ENCODE measurements at places on chromosomes 5 and 9.

GRCh38 chr9:4137681-4138099, 162.2 kb downstream of the GLIS3 start:
- DNase-seq = no peak

- no peak for DNase-seq
These were observed 13.5 kb downstream of the TMC1 start for GRCh38 chr9:72534931-72535330.

DNA sequence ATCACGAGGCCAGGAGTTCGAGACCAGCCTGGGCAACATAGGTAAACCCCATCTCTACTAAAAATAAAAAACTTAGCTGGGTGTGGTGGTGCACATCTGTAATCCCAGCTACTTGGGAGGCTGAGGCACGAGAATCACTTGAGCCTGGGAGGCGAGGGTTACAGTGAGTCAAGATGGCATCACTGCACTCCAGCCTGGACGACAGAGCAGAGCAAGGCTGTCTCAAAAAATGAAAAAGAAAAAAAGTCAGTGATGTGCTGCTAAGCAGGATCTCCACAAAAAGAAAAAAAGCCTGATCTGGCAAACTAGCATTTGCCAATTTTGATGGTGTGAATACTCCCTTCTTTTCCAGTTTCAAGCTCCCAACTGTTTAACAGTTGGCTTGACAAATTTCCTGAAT, 21.9 kb downstream of the F2R start:
- DNase-seq = no peak

- no peak for DNase-seq
These were observed 502.5 kb downstream of the RASEF start for GRCh38 chr9:82560457-82560904.

DNA sequence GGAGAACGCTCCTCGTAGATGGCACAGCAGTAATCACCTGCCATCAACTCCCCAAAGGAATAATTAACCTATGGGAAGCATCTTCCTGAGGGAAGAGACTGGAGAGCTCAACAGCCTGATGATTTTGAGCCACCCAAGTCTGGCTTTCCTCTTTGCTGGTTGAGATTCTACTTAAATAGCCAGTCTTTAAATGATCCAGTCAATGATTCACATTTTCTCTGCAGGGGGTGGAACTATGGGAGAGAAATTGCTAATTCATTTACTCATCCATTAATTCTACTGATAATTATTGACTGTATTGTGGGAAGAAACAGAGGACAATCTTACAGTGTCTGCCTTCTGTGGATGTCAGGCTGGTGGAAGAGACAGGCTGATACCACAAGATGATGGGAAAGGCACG, 355.0 kb upstream of the PANK3 start:
- no peak for DNase-seq

Data from activated CD8-positive, alpha-beta memory T cell treated with anti-CD3 and anti-CD28 coated beads for 48 hours (primary cell).